ENCODE measurements at places on chromosomes 3 and 15.

DNA sequence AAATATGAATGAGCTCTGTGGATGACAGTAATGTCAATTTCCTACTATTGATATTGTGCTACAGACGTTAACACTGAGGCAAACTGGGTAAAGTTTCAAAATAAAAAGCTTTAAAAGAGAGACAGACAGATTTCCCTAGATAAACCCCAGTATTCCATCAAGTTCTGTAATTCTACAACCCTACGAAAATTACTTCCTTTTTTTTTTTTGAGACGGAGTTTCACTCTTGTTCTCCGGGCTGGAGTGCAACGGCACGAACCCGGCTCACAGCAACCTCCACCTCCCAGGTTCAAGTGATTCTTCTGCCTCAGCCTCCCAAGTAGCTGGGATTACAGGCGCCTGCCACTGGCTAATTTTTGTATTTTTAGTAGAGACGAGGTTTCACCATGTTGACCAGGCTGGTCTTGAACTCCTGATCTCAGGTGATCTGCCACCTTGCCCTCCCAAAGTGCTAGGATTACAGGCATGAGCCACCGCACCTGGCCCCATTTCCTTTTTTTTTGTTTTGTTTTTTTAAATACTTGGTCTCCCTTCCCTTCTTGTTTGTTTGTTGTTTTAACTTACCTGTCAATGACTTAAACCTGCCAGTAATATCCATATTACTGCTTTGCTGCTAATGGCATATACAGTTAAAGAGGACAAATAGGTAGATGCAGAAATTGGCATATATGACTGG lies 57.2 kb downstream of the CBLB start:
- no peak for DNase-seq

DNA sequence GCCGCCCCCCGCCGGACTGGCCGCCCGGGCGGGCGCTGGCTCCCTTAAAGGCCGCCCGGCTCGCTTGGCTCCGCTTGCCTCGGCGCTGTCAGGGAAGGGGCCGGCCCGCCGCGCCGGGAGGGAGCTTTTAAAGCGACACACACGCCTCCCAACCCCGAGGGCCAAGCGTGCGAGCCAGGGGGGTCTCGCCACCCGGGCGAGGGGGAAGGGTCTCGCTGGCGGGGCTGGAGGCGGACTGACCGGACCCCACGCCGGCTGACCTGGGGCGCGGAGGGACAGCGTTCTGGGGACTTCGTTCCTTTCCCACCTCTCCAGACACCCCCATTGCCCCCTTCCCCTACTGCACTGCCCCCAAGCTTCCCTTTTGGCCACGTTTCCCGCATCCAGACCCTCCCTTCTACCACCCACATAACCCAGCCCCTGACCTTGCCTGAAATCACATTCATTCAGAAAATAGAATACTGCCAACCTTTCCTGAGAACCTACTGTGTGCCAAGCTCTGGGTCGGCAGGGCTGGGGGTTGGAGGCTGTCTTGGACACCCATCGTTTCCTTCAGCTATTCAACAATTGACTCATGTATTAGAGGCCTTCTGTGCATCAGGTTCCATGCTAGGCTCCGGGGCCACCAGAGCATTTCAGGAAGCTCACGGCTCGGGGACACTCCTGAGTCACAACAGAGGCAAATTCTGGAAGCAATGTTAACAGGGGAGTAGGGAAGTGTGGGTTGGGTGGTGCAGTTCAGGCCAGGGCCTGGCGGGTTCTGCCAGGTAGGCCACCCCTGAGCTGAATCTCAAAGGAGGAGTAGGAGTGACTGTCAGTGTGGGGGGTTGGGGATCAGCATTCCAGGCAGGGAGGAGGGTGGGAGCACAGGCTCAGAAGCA lies at the start of gene INSYN1:
Gene INSYN1 (minus strand): TSS at position 102 of the 881 bp plus-strand sequence. CDS start 2,221 bp downstream, outside the sequence.
- DNase-seq = peak; percentile 18

DNA sequence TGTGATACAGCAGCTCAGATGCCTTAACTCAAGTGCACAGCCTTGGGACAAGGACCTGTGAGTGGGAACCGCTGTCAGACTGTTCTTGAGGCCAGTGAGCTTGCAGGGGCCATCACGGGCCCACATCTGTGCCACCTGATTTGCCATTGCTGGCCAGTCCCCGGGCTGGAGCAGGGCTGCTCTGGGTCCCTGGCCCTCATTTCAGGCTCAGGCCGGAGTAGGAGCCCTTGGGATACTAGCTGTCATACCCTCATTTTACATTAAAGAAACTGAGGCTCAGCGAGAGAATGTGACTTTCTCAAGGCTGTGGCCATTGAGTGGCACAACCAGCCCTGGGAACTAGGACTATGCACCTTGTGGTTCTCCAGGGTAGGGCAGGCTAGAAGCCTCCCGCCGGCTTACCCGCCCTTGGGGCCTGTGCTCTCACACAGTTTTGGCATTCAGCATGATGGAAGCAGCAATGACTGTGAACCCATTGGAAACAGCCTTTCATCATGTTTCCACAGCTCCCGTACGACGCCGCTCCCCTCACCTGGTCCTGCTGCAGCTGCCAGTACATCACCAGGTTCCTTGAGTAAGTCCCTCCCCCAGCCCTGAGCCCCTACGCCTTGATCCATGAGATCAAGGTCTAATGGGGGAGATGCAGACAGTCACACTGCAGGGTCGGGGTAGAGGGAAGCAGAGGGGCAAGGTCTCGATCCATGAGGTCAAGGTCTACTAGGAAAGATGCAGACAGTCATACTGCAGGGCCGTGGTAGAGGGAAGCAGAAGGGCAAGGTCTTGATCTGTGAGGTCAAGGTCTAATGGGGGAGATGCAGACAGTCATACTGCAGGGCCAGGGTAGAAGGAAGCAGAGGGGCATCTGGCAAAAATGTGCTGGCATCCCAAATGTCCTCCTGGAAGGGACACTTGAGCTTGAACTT lies 42.2 kb downstream of the GOLGA6L10 start:
- DNase-seq = no peak

DNA sequence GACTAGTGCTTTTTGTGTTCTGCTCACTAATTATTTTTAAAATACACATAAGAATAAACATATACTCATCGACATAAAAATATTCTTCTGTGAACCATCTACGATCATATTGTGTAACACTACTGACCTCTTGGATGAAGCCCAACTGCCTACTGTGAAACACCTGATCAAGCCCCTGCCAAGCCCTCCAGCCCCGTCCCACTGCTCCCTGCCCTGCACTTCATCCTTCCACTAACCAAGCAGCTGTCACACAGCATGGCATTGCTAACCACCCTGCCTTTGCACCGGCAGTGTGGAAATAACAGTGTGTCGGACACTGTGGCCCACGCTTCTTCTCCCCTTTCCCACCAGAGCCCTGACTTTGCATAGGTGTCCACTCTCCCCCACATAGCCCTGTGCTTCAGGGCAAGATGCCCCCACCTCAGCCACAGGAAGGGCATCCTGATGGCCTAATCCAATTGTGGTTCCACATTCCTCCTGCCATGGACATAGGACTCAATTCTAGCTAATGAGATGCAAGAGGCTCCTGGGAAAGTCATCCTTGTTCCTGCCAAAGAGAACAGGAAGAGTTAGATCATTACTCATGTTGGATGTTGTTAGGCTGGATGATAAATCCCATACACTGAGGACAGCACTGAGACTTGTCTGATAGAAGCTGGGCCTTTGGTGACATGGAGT lies 35.0 kb upstream of the ARID3B start:
- no peak for DNase-seq

DNA sequence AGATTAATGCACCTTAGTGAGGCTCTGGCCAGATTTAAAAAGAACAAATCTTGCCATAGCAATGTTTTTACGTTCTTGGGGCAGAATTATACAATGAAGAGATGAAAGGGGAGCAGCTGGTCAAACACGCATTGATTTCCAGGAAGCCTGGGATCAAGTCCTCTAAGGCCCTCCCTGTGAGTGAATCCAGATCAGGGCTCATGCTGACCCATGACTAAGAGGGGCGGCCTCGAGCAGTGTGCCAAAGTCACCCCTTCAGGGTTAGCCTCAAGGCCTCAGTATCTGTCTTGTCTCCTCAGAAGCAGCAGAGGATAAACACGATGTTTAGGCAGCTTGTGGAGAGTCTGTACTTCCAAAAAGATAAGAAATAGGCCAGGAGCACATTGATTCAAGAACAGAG lies 9.3 kb upstream of the RBP1 start:
- DNase-seq = peak; percentile 72

GRCh38 chr15:39180030-39180429 lies 400.8 kb upstream of the THBS1 start:
- DNase-seq = no peak

GRCh38 chr3:107810171-107811071 lies 280.4 kb downstream of the CD47 start:
- DNase-seq = peak; percentile 20

- DNase-seq = no peak
Observed at GRCh38 chr3:157888040-157888439, 218.2 kb downstream of the SHOX2 start.

Measured in mucosa of gallbladder (tissue), 1 donor.